ENCODE measurements at places on chromosomes 1 and 21.

GRCh38 chr1:227174164-227174563, 144.1 kb downstream of the CDC42BPA start:
- DNase-seq = no peak

- no peak for DNase-seq
Measured at GRCh38 chr1:59685666-59686065, 129.1 kb upstream of the HOOK1 start.

GRCh38 chr1:9129266-9130041, 552 bp upstream of the GPR157 start:
- DNase-seq = peak; percentile 78

GRCh38 chr1:31154000-31154631, 85.6 kb downstream of the NKAIN1 start:
- no peak for DNase-seq

- DNase-seq = no peak
Measured at GRCh38 chr1:66327588-66327987, 206.4 kb upstream of the SGIP1 start.

GRCh38 chr1:64155278-64155677, 48.1 kb upstream of the UBE2U start:
- no peak for DNase-seq

- DNase-seq = no peak
Measured at GRCh38 chr1:77632216-77632615, 50.2 kb downstream of the ZZZ3 start.

GRCh38 chr1:175307160-175307559, 114.6 kb upstream of the KIAA0040 start:
- no peak for DNase-seq

All from stimulated activated CD8-positive, alpha-beta memory T cell treated with anti-CD3 and anti-CD28 coated beads, Interleukin-15, amount 100 ng/mL, for 48 hours (primary cell).